ENCODE measurements at places on chromosomes 6 and 20.

DNA sequence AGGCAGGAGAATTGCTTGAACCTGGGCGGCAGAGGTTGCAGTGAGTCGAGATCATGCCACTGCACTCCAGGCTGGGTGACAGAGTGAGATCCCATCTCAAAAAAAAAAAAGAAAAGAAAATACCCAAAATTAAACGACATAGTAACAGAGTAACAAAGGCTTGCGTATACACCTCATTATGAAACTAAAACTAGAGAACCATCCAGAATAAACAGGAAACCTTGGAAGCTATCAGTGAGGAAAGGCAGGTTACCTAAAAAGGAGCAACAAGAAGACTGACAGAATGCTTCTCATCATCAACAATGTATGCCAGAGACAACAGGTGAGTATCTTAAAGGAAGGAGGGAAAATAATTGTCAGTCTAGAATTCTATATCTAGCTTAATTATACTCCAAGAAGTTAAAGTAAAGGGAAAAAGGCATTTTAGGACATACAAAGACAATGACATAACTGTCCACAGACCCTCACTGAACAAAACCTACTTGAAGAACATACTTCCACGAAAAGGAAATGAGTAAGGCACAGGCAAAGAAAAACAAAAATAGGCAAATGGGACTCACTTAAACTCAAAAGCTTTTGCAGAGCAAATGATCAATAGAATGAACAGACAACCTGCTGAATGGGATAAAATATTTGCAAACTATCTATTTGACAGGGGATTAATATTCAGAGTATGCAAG, 64.1 kb upstream of the NT5E start:
- DNase-seq, result no peak

DNA sequence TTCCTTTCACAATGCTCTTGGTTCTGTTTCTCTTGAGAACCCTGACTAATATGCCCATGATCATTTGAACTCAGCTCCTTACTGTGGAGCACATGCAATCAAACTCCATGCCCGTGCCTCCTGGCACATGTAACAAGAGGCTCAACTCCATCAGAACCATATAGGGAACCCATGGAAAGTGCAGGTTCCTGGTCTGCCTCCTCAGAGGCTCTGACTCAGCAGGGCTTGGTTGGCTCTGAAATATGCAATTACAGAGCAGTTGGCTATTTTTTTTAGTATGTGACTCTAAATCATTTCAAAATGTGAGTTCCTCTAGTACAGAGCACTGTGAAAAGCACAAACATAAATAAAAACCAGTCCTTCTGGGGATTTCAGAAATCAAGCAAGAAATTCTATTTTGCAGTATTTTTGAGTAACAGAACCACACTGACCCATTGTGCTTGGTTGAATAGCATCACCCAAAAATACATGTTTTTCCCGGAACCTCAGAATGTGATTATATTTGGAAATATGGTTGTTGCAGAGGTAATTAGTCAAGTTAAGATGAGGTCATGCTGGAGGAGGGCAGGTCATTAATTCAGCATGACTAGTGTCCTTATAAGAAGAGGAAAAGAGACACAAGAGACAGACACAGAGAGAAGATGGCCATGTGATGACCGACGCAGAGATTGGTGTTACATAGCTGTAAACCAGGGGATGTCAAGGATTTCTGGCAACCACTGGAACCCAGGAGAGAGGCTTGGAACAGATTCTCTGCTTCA, 13.2 kb upstream of the MAP3K4 start:
- DNase-seq, result no peak

DNA sequence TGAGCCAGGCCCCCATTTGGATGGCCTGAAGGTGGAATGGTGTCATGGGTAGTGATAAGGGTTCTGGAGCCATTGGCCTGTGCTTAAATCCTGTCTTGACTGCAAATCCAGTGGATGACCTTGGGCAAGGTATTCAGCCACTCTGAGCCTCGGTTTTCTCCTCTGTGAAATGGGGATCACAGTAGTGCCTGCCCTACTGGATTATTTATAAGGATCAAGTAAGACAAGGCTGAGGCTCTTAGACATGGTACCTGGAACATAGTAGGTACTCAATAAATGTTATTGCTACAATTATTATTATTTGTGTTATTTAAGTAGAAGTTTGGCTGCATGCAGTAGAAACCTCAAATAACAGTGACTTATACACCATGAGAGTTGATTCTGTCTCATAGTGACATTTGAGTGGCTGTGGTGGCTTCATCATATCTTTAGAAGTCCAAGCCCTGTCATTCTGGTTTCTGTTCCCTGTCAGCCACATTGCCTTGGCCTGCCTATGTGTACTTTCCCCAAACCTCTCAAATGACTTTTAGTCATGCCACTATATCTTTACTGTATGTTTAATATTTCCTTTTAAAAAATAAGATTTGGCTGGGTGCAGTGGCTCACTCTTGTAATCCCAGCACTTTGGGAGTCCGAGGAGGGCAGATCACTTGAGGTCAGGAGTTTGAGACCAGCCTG, 37.6 kb upstream of the CHMP4B start:
- peak; percentile 10 for DNase-seq

- DNase-seq, result no peak
Measured at GRCh38 chr20:50868509-50869495, 62.4 kb downstream of the ADNP start.

GRCh38 chr6:167098825-167099225, 24.1 kb upstream of the CCR6 start:
- no peak for DNase-seq

GRCh38 chr6:90403489-90404381, 107.1 kb upstream of the BACH2 start:
- no peak for DNase-seq

- no peak for DNase-seq
Measured at GRCh38 chr20:50099565-50099991, 13.4 kb downstream of the UBE2V1 start.

- DNase-seq, result no peak
Measured at GRCh38 chr6:68758559-68758958, 123.5 kb downstream of the ADGRB3 start.

DNA sequence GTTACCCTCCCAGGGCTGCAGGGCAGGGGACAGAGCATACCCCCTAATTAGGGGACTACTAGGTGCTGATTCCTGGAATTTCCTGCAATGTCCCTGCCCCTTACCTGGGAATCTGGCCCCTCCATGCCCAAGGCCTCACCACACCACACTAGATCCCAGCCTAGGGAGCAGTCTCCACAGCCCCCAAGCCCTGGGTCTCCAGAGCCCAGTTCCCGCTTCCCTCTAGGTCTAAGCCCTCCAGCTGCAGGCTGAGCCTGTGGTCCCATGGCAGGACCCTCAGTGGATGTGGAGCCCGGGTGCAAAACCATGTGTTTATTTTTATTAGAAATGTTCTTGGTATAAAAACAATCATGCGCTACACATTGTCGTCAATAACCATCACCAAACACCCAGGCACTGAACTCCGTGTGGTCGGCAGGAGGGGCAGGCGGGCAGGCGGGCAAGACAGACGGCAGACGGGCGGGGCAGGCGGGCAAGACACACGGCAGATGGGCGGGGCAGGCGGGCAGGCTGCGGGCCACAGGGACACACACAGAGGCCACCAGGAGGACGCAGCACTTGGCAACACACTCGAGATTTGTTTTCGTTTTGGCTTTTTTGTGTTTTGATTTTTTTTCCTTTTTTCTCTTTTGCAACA, 124.2 kb downstream of the GRM4 start:
- DNase-seq, result no peak

DNA sequence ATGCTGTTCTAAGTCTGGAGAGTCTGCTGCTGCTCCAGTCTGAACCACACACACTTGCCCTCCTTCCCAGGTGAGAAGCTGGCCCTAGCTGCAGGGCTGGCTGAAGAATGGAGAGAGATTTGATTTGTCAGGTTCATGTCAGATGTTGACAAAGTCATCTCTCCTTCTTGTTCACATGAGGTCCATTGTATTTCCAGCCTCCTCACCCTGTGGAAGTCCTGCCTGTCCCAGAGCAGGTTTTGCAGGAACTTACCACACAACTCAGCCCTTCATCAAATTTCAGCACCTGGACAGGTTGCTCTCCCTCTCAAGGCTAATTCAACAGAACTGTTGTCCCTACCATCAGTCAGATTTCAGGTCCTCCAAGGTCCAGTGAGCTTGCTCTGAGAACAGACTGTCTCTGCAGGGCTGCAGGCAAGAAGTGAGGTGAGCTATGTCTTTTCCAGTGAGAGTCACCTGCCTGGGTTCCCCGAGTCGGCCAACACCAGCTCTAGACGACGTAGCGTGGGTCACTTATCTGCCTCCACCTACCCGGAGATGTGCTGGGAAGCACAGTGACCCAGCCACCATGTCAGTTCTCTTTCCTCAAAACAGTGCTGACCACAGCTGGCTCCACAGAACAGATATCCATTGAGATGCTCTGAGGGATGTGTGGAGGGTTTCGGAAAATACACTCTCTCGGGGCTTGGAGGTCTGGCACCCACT, 58.0 kb upstream of the CD93 start:
- no peak for DNase-seq

- no peak for DNase-seq
Measured at GRCh38 chr6:165806126-165806810, 143.2 kb upstream of the PDE10A start.

DNA sequence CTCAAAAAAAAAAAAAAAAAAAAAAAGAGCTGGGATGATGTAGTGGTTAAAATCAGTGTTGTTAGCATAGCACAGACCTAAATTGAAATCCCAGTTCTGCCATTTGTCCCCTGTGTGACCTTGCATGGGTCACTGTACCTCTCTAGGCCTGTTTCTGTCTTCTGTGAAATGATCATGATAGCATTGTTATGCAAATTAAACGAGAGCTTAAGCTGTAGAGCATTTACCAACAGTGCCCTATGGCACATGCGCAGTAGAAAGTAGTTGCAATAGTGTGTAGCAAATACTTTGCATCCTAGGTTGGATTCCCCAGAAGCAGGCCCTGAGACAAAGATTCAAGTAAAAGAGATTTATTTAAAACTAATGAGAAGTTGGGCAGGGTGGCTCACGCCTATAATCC, 7.3 kb downstream of the PSORS1C2 start:
- DNase-seq, result no peak

DNA sequence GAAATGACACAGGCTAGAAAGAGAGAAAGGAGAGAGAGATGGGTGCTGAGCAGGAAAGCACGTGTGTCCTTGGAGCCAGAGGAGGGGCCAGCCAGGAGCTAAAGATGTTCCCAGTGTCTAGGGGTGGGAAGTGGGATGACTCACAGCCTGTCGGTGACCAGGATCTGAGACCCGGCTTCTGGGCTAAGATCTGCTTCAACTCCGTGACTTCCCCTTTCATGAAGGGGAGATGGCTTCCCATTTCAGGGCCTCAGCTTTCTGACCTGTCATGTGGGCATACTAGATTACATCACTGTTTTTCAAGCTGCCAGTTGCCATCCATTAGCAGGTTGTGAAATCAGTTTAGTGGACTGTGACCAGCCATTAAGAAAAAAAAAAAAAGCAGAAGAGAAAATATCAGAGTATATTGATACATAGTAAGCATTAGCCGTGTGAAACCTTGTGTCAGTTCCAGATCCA, 5.4 kb downstream of the TGM3 start:
- DNase-seq, result no peak

DNA sequence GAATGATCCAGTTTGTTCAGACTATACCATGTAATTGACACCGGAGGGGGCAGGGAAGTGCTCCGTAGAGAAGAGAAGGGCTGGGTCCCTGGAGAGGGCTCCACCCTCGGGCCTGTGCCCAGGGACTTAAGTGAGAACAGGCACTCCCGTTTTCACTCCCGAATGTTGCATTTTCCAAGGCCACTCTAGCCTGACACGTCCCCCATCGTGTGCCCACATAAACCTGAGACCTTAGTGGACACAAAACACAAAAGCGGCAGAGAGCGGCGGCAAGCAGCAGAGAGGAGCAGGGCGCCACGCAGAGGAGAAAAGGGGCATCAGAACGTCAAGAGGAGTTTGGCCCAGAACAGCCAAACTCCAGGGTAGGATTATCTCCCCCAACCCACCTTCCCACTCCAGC, 1405.1 kb downstream of the GRIK2 start:
- no peak for DNase-seq

DNA sequence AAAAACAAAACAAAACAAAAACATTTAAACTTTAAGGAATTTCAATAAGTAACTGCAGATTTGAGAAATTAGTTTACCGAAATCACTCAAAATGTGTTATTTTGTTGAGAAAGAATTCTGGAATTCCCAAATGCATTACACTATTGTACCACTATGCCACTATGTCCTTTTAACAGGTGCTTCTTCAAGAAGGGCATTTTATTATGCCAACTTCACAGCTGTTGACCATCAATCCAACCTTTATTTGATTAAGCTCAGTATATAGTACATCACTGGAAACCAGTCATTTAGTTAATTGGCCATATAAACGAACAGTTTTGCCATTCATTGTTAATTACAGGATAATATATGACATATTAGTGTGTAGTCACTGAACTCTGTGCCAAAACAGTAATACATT, 221.7 kb downstream of the ARHGAP18 start:
- DNase-seq, result no peak

DNA sequence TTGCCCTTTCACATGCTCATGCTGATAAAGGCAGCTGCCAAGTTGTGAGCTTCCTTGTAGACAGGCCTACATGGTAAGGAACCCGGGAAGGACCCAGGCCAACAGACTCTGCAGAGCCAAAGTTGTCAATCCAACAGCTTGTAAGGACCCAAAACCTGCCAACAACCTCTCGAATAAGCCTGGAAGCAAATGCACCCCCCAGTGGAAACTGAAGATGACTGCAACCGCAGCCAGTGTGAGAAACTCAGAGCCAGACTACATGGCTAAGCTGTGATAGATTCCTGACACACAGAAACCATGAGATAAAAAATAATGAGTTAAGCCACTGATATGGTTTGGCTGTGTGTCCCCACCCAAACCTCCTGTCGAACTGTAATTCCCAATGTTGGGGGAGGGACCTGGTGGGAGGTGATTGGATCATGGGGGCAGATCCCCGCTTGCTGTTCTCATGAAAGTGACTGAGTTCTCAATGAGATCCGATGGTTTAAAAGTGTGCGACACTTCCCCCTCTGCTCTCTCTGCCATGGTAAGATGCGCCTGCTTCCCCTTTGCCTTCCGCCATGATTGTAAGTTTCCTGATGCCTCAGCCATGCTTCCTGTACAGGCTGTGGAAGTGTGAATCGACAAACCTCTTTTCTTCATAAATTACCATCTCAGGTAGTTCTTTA, 18.8 kb upstream of the CLPSL2 start:
- no peak for DNase-seq

DNA sequence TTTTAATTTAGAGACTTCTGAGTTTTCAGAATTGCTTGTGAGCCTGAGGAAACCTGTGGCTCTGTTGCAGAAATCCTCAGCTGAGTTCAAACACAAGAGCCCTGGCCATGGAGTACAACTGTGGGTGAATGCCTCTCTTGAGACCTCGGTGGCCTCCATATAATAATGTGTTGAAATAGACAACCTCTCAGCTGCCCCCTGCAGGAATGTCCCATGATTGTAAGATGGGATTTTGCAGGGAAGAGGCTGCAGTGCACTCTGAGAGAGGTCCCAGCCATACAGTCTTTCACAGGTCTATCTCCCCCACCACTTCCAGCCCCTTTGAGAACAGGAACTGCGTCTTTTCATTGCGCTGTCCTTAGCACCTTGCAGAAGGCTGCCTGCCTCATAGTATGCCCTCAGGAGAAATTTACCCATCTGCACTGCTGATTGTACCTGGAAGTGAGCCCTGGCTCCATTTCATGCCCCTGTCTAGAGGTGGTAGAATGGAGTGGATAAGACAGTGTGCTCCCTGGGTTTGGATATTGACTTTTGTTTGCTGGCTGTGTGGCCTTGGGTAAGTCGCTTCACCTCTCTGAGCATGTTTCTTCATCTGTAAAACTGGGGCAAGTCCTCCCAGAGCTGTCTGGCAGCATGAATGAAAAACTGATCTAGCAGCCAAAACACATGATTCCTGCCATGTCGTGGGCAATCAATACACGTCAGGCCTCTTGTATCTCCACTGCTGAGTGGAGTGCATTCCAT, 16.8 kb upstream of the CDH22 start:
- DNase-seq, result no peak

GRCh38 chr6:5695260-5696245, 311.2 kb downstream of the NRN1 start:
- DNase-seq, result no peak

Data from stimulated activated CD4-positive, alpha-beta T cell treated with anti-CD3 and anti-CD28 coated beads, Interleukin-2, amount 100 ng/mL, for 24 hours (primary cell).